ENCODE measurements at places on chromosomes 2 and 18. TPM values are rescaled to one million over a fixed set of nuclear protein-coding genes. Genes with fewer than 3 reads are reported as not detected.

Gene UCN
- polyA plus RNA-seq, result 0.19 TPM

Gene PROKR1
- polyA plus RNA-seq, result 0.32 TPM

Gene NDC80
- 27.2 TPM for polyA plus RNA-seq

Gene GPC1
- 24.3 TPM for polyA plus RNA-seq

Gene ELOA2
- polyA plus RNA-seq, result not detected

Gene TLX2
- not detected for polyA plus RNA-seq
